ENCODE measurements at places on chromosomes 13 and 19.

DNA sequence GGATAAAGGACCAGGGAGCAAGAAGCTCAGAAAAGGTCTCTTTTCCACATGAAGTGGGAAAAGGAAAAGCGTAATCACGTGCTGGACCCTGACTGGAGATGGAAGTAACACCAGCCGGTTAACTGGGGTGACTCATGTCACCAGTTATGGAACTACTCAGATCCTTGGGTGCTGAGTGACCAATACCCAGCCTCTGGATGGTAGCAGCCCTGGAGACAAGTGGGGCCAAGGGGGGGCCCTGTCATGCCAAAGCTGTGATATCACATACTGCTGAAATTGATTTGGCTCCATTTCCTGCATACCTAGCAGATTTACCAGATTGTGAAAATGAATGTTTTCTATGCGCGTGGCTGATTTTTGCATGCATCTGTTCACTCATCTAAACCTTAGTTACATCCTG lies 158.9 kb downstream of the ZIC5 start:
- no peak for DNase-seq

DNA sequence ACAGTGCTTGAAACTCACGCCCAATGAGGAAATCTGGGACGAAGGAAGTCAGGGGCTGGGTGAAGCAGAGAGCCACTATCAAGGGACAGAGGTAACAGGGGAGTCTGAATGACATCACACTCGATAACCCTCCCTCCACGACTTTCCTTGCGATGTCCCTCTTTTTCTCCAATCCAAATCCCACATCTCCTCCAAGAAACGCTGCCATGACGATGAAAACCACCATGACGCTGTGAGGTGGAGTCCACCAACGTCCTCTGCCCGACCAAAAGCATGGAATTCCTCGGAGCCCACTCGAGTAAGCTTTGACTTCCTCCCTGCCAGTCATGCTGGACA lies 967 bp downstream of the REXO1 start:
- no peak for DNase-seq

GRCh38 chr13:34523406-34523805 lies 418.7 kb upstream of the NBEA start:
- DNase-seq, result no peak

DNA sequence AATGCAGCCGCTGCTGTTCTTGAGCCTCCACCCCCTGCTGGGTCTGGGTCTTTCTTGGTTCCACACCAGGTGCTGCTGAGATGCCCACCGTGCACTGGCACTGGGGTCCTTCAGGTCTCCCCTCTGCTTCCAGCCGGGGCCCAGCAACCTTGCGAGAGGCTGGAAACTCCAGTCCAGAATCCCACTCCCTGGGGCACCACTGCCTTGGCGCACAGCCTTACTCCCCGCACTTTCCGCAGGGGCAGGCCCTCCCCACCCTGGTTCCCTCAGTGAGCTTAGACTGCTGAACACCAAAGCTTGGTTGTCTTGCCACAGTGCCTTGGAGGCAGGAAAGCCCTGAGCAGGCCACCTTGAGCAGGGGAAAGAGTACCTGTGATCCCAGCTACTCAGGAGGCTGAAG lies 60.0 kb downstream of the ANKRD10 start:
- no peak for DNase-seq

DNA sequence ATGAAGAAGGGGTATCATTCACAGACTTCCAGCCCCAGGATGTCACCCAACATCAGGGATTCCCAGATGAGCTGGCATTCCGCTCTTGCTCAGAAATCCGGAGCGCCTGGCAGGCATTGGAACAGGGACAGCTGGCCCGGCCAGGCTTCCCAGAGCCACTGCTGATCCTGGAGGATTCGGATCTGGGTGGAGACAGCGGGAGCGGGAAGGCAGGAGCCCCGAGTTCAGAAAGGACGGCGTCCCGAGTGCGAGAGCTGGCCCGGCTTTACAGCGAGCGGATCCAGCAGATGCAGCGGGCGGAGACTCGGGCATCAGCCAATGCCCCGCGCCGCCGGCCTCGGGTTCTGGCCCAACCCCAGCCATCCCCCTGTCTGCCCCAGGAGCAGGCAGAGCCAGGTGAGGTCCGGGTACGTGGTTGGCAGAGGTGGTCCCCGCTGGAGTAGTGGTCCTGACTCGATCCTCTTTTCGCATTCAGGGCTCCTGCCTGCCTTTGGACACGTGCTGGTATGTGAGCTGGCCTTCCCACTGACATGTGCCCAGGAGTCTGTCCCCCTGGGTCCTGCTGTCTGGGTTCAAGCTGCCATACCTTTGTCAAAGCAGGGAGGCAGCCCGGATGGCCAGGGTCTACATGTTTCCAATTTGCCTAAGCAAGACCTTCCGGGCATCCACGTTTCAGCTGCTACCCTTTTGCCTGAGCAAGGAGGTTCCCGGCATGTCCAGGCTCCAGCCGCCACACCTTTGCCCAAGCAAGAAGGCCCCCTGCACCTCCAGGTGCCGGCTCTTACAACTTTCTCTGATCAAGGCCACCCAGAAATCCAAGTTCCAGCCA lies 11.0 kb downstream of the PLEKHG2 start:
- DNase-seq, result no peak

GRCh38 chr13:71493189-71493588 lies 373.8 kb downstream of the DACH1 start:
- no peak for DNase-seq

- DNase-seq, result no peak
Observed at GRCh38 chr13:74794582-74794981, 660.4 kb upstream of the KLF12 start.

GRCh38 chr19:2726904-2727639 lies 5.9 kb upstream of the DIRAS1 start:
- no peak for DNase-seq

- no peak for DNase-seq
Observed at GRCh38 chr19:31419871-31420445, 70.7 kb upstream of the TSHZ3 start.

- DNase-seq, result no peak
Observed at GRCh38 chr19:35592226-35592625, 6.3 kb downstream of the PMIS2 start.

GRCh38 chr19:40716031-40716481 lies 630 bp downstream of the COQ8B start:
- no peak for DNase-seq

DNA sequence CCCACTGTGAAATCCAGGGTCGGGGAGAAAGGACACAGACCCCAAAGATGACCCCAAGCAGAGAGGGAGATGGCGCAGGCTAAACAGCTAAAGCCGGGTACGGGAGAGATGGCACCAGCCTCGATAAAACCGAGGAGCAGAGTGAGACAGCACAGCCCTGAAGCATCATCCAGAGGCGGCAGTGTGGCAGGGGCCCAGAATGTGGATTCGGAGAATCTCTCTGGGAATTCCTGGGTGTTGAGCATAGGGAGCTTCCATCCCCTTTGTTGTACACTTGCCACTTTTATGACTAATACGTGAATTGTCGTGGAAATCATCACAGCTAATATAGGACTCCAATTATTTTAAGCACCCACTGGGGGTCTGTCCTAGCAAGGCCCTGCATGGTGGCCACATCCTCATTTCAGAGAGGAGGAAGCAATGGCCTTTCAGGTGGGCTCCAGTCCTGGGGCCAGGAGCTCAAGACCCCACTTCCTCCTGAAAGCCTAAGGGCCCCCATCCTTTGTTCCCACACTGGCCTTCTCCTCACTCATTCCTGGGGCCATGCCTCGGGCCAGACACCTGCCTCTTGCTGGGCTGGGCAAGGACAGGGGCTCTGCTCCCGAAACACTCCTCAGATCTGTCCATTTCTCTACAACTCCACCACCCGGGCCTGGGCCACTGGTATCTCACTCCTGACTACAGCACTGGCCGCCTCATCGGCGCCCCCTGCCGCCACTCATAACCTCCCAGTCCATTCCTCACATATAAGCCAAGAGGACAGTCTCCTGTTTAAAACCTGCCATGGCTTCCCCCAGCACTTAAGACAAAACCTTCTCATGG lies 29.3 kb upstream of the ATP1A3 start:
- DNase-seq, result no peak

- DNase-seq, result no peak
Observed at GRCh38 chr13:45331123-45331619, 9.8 kb downstream of the TPT1 start.

- no peak for DNase-seq
Observed at GRCh38 chr19:4597278-4597974, 37.9 kb upstream of the SEMA6B start.

DNA sequence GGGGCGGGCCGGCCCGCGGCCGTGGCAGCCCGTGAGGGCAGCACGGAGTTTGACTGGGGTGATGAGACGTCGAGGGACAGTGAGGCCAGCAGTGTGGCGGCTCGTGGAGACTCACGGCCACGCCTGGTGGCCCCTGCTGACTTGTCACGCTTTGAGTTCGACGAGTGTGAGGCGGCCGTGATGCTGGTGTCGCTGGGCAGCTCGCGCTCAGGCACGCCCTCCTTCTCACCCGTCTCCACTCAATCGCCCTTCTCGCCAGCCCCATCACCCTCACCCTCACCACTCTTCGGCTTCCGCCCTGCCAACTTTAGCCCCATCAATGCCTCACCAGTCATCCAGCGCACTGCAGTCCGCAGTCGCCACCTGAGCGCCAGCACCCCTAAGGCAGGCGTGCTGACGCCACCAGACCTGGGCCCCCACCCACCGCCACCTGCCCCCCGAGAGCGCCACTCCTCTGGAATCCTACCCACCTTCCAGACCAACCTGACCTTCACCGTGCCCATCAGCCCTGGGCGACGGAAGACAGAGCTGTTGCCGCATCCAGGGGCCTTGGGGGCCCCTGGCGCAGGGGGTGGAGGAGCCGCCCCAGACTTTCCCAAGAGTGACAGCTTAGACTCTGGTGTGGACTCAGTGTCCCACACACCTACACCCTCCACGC lies 4.5 kb downstream of the CIC start:
- no peak for DNase-seq

GRCh38 chr19:55443045-55443823 lies at the start of gene SHISA7:
Gene SHISA7, minus strand, starts transcription at chr19:55443300. Its CDS starts 437 bp downstream, at chr19:55442863.
- peak; percentile 55 for DNase-seq

DNA sequence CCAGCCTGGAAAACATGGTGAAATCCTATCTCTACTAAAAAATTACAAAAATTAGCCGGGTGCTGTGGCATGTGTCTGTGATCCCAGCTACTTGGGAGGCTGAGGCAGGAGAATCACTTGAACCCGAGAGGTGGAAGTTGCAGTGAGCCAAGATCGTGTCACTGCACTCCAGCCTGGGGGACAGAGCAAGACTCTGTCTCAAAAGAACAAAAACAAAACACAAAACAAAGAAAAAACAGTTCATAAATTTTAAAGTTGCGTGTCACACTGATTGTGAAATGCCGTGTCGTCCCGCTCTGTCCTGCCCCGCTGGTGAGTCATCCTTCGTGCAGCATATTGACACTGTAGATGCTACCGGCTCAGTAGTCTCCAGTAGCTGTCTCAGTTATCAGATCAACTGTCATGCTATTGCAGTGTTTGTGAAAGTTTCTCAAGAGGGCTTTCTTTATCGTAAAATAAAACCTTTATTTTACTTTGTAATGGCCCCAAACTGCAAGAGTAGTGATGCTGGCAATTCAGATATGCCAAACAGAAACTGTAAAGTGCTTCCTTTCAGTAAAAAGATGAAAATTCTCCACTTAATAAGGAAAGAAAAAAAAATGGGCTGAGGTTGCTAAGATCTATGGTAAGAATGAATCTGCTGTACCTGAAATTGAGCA lies 36.4 kb upstream of the IGFL1 start:
- DNase-seq, result no peak

GRCh38 chr13:108322206-108322824 lies 52.8 kb downstream of the TNFSF13B start:
- DNase-seq, result no peak

DNA sequence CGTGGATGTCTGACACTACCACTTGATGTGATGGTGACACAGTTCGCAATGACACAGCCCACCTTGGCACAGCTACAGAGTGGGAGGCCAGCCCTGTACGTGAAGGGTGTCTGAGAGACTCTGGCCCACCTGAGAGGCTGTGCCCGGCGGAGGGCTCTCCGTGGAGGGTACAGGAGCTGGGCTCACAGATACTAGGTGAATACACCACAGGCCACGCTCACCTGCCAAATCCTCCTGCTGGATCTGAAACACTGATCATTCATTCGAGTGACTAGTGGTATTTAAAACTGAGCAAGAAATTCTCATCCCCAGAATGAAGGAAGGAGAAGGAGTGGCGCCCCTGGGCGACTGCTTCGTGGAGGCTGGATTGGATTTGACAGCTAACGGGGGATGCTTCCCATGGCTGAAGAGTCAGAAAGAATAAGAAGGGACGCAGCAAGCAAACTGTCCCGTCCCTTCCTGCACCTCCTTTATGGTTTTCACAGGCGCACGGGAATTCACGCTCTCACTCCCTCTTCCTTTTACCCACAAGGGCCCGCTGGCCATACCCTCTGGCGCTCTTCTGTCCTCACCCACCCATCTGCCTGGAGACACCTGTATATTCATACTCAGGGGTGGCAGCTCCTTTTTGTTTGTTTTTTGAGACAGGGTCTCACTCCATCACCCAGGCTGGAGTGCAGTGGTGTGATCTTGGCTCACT lies 25.0 kb downstream of the CEBPG start:
- DNase-seq, result no peak

DNA sequence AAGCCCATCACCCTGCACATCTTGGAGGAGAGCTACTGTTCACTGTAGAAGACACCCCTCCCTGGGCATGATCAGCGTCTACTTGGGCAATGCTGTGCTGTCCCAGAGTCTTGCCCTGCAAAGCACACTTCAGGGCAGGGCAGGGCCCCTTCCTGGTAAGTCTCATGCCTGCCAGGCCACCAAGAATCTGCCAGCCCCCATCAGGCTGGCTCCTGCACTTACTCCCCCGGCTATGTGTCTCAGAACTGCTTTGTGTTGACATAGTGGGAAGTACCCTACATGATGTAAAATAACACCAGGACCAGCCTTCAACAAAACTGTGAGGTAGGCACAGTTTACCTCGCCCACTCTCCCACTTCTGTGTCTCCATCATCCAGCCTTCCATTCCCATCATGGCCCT lies 27.8 kb upstream of the ATP12A start:
- no peak for DNase-seq

- DNase-seq, result no peak
Observed at GRCh38 chr13:100438059-100438788, 150.4 kb downstream of the GGACT start.

- no peak for DNase-seq
Observed at GRCh38 chr19:2475018-2475701, 767 bp upstream of the GADD45B start.

GRCh38 chr13:41791056-41791455 lies 169.9 kb downstream of the VWA8 start:
- no peak for DNase-seq

DNA sequence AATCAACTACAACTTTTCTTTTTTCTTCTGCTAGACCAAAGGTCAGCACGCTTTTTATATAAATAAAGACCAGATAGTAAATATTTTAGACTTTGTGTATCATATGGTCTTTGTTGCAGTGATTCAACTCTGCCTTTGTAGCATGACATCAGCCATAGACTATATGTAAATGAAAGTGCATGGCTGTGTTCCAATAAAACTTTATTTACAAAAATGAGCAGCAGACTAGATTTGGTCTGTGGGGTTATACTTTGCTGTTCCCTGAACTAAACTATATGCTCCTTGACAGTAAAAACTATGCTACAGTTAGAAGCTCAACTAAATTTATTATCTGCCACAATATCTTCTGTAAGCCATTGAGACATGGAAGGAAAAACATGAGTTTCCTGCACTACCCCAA lies 100.0 kb downstream of the RNASEH2B start:
- DNase-seq, result no peak

GRCh38 chr13:59901191-59901590 lies 262.5 kb downstream of the DIAPH3 start:
- DNase-seq, result no peak

Data from nucleus accumbens (tissue), 56 donors.